ENCODE measurements at places on chromosomes 3 and 15.
A peak's percentile ranks its signal among the peaks of the same experiment; 100 is the strongest.

DNA sequence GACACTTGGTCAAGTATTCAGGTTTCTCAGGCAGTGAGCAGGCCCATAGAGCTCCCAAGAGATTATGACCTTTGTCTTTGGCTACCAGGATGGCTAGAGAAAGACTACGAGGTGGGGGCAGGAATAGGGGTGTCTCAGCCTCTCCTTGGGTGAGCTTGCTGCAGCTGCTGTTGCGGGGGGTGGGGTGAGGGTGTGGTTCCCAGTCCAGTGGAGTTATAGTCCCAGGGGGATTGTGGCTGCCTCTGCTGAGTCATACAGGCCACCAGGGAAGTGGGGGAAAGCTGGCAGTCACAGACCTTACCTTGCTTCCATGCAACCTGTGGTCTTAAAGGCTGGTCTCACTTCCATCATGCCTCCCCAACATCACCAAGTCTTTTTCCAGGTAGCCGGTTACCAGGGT, 31.7 kb downstream of the ATP2C1 start:
- no peak for DNase-seq

GRCh38 chr3:112247900-112248299, 46.1 kb downstream of the SLC9C1 start:
- DNase-seq: no peak

GRCh38 chr3:42159706-42160472, 68.7 kb downstream of the TRAK1 start:
- DNase-seq: peak; percentile 53

GRCh38 chr15:74133694-74134386, 3.5 kb downstream of the ISLR2 start:
- DNase-seq: no peak

- peak; percentile 51 for DNase-seq
Observed at GRCh38 chr15:31352911-31353811, 26.5 kb downstream of the KLF13 start.

- no peak for DNase-seq
Observed at GRCh38 chr3:156024904-156025533, 95.4 kb upstream of the KCNAB1 start.

DNA sequence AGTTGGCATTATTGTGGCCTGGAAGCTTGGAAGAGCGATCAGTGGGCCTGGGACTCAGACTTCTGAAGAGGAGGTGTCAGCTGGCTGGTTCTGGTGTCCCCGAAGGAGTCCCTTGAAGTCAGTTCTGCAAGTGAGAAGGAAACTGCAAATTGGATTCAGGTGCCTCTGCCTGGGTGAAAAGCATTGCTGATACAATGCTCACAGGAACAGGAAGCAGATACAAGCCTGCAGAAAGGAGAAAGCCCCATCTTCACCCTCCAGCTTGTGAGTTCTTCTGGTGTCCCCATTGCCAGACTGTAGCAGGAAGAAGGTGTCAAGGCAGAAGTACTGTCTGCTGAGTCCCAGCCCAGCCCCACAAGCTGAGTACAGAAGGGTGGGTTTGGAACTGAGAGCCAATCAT, 271.3 kb downstream of the PLOD2 start:
- DNase-seq: no peak

GRCh38 chr3:16877505-16877904, 7.2 kb upstream of the PLCL2 start:
- no peak for DNase-seq

DNA sequence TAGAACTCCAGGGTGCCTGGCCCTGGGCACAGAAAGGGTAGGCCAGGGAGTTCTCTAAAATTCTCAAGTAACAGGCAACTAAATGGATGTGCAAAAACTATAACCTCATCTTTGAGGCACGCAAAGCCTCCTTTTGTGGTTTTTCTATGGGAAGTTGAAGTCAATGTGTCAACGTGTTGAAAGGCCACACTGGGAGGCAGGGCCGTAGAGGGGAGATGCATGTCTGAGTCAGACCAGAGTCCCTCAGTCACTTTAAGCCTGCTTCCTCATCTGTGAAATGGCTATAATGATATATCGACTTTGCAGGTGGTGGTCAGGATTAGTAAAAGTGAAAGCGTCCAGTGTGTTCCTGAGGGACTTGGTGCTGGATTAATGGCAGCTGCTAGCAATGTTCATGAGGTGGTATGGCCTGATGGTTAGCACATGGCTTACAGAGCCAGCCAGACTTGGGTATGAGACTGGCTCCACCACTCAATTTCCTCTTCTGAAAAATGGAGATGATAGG, 17.0 kb downstream of the TGM5 start:
- DNase-seq: no peak

GRCh38 chr3:50652709-50653108, 22.0 kb upstream of the DOCK3 start:
- DNase-seq: no peak

DNA sequence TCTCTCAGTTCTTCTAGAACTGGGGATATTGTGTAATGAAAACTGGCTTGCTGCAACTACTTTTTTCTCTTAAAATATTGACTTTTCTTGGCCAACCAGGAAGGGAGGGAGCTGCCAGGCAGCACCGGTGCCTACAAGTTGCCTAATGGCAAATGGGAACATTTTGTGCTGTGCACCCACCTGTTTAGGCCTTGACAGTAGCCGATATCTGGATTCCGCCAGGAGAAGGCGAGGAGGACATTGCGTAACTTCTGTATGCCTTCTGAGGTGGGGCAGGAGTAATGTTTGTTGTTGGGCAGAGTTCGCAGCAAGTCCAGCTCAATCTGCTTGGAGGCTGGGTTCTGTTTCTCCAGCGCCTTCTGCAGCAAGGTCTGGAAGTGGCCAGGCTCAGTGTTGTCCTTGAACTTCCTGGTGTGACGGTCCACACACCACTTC, 64.9 kb downstream of the TBC1D2B start:
- no peak for DNase-seq

GRCh38 chr3:159839561-159840379, 148.9 kb upstream of the IL12A start:
- no peak for DNase-seq

DNA sequence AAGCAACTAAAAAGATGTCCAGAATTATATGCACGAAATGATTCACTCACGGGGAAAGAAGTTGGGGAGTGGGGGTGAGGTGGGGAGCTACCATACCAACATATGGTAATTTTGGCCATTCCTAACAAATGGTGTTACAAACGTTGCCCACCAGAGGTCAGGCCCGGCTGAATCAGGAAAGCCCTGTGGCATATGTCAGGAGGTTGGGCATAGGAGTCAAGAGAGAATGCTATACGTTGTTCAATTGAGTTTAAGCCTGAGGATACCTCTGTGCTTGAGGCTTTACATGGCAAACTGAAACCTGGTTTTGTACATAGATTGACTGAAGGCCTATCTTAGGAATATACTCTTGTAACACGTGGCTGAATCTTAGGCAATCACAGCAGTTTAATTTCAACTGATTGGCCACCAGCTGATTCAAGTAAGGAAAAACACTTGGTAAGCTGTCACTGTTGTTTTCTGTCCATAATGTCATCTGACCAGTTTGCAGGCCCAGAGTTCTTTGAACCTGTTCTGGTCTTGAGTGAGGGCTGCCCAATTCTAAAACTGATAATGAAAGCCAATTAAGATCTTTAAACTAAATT, 23.4 kb upstream of the SLC2A2 start:
- peak; percentile 51 for DNase-seq

DNA sequence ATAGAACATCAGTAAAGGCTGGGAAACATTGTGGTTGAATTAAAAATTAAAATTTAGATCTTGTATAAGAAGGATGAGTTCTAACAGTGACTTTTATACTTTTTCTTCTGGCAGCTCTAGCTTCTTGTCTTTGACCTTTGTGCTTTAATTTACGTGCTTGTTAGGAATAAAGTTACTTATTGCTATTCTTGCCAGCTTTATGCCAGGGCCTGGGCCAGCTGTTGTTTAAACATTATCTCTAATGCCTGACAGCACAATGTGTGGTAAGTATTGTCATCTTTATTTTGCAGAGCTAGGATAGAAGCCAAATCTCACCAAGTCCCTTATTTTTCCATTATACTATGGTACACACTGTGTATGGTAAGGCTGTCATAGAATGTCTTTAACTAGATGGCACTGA, 766.7 kb upstream of the GOLIM4 start:
- no peak for DNase-seq

DNA sequence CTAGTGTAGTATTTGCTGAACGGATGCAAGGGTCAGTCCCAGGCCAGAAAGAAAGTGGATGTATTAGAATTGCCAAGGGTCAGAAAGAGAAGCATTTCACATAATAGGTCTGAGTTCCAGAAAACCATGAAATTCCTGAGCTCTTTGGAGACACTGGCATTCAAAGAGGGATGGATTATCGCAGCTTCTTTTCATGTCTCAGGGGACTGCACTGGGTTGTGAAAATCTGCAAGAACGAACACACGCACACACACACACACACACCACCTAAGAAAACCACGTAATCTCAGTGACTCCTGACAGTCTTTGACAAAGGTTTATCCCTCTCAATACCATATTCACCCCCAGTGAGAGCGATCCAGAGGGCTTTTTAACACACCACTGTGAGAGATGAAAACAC, 57.9 kb downstream of the TIPARP start:
- no peak for DNase-seq

DNA sequence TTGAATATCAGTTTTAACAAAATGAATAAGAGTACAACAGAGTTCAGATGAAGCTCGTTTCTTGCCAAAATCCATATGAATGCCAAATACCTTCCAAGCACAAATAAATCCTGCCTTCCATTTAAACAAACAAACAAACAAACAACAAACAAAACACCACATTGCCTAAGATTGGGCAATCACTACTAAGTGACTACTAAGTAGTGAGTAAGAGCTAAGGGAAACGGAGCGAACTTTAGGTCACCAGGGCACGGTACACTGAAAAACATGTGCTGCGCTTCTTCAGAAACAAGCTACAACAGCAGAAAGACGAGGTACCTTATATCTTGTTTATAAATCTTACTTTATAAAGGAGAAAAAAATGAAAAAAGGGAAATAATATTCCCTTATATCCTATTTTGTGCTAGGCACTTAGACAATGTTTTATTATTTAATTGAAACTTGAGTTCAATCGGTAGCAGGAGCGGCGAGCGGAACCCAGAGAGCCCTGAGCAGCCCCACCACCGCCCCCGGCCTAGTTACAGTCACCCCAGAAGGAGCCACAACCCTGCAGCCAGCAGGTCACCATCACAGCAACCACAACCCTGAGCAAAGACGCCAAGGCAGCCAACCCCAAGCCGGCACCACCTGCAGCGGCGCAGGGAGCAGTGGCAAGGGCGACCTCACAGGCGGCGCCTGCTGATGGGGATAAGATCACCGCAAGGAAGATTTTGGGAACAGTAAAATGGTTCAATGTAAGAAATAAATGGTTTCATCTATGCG, 216.9 kb downstream of the ZBTB20 start:
- no peak for DNase-seq

DNA sequence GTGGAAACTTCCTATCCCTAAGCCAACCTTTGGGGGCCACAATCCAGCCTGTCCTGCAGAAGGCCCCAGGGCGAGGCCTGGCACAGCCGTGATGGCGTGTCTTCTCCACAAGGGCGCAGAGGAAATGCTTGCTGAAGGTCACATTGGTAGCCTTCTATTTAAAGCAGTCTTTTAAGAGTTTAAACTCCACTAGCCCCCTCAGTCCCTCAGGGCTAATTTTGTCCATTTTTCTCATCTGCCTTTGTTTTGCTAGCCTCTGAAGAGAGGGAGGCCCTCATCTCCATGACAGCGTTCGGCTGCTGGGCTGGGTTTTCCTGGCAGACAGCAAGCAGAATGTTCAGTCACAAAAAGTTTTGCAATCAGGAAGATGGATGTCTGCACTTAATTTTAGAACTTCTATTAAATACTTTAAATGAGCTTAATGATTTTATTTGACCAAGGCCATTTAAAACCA, 40.8 kb downstream of the RARB start:
- peak; percentile 80 for DNase-seq

DNA sequence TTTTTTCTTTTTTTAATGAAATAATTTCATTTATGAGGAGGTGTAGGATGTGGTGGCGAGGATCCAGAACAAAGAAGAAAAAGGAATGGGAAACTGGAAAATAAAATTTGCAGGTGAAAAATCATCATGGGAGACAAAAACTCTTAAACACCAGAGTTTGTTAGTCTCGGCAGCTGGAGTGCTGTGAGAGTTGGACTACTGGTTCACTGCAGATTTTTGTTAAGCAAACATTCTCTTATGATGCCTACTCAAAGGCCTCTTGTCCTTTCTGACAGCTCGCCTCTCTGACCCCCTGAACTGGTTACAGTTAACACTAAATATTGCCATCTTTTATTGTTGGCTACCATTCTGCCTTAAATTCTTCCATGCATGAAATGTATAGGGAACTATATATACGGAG, 152.4 kb upstream of the DPH6 start:
- no peak for DNase-seq

DNA sequence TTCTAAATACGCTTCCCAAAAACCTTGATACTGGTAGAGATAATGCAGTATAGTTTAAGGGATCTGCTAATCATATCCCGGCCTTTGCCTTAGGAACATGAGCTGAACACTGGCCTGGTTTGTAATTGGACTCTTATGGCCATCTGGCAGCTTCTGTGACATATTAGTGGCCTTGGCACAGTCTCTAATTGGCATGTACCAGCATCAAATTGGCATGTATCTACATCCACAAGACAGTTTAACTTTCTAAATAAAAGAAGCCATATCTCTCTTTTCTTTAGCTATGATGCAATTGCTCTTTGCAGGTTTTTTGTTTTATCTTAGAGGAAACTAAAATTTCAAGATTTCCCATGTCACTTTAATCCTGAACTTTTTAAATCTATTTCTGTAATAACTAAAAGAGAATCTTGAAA, 44.6 kb upstream of the FILIP1L start:
- no peak for DNase-seq

DNA sequence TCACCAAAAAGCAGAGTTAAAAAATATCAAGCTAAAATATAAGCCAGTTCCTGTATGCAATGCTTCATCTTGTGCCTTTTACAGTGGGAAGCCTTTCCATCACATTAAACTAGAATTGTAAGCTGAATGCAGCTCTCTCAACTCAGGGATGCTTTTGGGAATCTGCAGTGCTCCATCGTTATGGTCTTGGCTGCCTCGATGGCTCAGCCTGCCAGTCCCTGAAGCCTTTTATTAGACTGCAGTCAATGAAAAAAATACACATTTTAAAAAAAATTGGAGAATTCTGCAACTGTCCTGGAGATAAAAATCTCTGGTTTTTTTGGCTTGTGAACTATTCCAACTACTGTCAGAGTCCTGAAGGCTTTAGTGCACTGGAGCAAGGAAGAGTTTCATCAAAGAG, 53.0 kb downstream of the FRMD4B start:
- DNase-seq: no peak

DNA sequence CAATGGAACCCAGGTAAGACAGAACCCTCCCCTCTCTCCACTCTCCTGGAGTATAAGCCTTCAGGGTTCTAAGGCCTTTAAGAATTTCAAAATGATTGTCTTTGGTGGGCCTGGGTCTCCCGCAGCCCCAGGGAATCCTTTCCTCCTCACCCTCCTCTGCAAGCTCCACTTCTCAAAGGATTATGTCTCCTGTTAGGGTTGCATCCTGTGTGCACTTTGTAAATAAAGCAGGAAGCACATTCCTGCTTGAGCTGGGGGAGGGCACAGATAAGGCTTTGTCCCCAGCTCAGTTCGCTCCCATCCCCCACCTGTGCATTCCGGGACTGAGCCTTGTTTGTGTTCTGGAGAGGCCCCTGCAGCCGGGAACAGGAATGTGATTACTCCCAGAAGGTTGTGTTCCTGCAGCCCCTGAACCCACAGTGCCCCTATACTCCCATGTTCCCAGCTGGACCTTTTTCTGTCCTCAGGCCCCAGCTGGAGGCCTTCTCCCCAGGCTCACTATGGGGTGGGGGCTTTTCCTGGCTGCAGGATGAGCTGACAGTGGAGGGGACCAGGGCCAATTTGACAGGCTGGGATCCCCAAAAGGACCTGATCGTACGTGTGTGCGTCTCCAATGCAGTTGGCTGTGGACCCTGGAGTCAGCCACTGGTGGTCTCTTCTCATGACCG, 9.5 kb downstream of the TYRO3 start:
- DNase-seq: no peak

All from left cardiac atrium (tissue), 4 donors.